ENCODE measurements at places on chromosomes 12 and 14.
A peak's percentile ranks its signal among the peaks of the same experiment; 100 is the strongest.

DNA sequence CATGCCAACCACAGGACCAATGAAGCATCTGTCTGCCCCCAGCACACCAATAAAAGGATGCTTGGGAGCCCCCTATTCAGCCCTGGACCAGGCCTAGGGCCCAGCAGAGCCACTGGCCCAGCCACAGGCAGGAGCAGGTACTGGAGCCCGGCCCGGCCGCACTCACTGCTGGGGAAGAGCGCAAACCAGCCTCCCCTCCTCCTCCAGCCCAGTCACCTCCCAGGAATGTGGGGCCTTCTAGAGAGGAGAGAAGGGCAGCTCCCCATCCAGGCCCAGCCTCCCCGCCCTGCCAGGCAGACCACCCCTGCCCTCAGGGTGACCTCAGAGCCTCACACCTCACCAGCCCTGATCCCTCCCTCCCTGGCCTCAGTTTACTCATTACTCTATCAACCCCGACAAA, 56.2 kb downstream of the CCNK start:
- H3K4me1 ChIP-seq, result peaks cover 9% of the 10 kb centered on the region
- no peaks in the 10 kb centered on the region for H3K36me3 ChIP-seq
- H3K27ac ChIP-seq, result peak overlapping the region; percentile 57
- peak; percentile 48 for DNase-seq
- no peaks in the 10 kb centered on the region for H3K27me3 ChIP-seq

DNA sequence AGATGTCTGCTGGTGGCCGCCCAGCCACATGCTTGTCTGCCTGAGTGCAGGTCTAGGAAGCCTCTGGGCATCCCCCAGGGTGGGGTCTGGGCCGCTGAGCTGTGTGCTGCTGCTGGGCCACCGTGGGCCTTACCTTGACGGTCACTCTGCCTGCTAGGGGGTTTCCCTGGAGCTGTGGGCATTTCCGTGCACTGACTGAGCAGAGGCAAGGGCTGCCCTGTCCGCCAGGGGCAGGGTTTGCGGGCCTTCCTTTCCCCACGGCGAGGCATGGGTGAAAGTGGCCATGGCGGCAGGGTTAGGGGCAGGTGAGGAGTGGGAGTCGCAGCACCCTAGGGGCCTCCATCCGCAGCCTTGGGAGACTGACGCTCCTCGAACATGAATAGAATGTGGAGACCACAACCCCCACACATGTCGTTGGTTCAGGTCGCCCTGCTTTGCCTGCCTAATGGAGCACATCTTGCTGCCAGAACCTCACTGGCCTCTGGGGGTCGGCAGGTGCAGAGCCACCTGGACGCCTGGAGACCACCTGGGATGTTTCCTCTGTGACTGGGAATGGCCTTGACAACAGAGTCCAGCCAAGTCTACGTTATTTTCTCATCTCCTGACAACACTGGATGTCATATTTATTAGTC, 2.5 kb downstream of the ZBTB42 start:
- no peaks in the 10 kb centered on the region for H3K36me3 ChIP-seq
- no peak overlapping the region for H3K4me3 ChIP-seq
- DNase-seq, result no peak
- no peaks in the 10 kb centered on the region for H3K27me3 ChIP-seq
- no peak overlapping the region for H3K27ac ChIP-seq
- H3K4me1 ChIP-seq, result peaks cover 23% of the 10 kb centered on the region

- no peak overlapping the region for H3K4me3 ChIP-seq
- no peak for DNase-seq
- H3K27ac ChIP-seq, result no peak overlapping the region
- H3K4me1 ChIP-seq, result peaks cover 18% of the 10 kb centered on the region
Measured at GRCh38 chr14:102854091-102854703, 68.3 kb upstream of the AMN start.

- no peak overlapping the region for H3K27ac ChIP-seq
- H3K4me3 ChIP-seq, result no peak overlapping the region
- H3K4me1 ChIP-seq, result peaks cover 26% of the 10 kb centered on the region
- no peaks in the 10 kb centered on the region for H3K27me3 ChIP-seq
- DNase-seq, result no peak
Measured at GRCh38 chr14:79703209-79703608, 508.1 kb downstream of the DIO2 start.

DNA sequence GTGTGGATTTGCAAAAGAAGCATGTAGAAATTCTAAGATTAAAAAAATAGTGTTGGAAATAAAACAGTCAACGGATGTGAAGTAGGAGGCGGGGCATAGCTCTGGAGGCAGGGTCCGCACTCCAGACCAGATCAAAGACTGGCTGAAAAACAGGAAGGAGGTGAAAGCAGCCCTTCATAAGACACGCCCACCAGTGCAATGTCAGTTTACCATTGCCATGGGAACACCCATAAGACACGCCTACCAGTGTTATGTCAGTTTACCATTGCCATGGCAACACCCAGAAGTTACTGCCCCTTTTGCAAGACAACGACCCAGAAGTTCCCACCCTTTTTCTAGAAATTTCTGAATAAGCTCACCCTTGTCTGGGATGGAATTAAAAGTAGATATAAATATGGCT, 87.1 kb downstream of the FZD10 start:
- no peaks in the 10 kb centered on the region for H3K36me3 ChIP-seq
- no peak for DNase-seq
- H3K27me3 ChIP-seq, result no peaks in the 10 kb centered on the region
- no peak overlapping the region for H3K27ac ChIP-seq
